ENCODE measurements at places on chromosomes 3 and 15. TPM values are rescaled to one million over a fixed set of nuclear protein-coding genes. Genes with fewer than 3 reads are reported as not detected.

The CHL1 gene
- total RNA-seq, result not detected

The ZKSCAN7 gene
- total RNA-seq, result 4.9 TPM

The VWA5B2 gene
- not detected for total RNA-seq

The CACNA1D gene
- total RNA-seq, result 1.2 TPM

The CNTN3 gene
- not detected for total RNA-seq

The SCN11A gene
- 0.14 TPM for total RNA-seq

The NR1I2 gene
- total RNA-seq, result not detected

The CEP70 gene
- 9.9 TPM for total RNA-seq

The ALPK3 gene
- total RNA-seq, result 0.67 TPM

The CLDN18 gene
- total RNA-seq, result not detected

The KBTBD13 gene
- not detected for total RNA-seq

The SNX33 gene
- total RNA-seq, result 2.6 TPM

The SLC22A13 gene
- total RNA-seq, result 1.8 TPM

The SRGAP3 gene
- total RNA-seq, result 0.33 TPM

DNA sequence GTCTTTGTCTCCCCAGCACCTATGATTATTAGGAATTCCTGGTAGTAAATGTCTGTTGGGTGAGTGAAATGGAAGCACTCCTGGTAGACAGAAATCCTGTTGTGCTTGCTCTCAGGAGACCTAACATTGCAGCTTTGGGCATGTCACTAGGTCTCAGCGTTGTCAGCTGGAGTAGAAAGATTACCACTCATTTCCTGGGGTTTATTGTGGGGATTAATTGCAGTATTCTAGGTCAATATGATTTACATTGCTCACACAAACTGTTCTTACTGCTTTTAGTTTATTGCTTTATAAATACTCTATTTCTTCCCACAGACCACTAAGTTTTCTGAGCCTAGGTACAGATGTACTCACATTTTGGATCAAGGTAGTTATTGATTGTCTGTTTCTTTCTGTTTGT is 5.1 kb downstream of the TSEN2 start:
- DNase-seq, result no peak

- DNase-seq, result no peak
Measured at GRCh38 chr15:72068856-72069255, 49.1 kb downstream of the MYO9A start.

- no peak for DNase-seq
Measured at GRCh38 chr15:64193971-64194370, 31.1 kb upstream of the PPIB start.

- DNase-seq, result no peak
Measured at GRCh38 chr3:45333549-45333948, 54.8 kb upstream of the LARS2 start.

GRCh38 chr15:39397883-39398282 is 183.0 kb upstream of the THBS1 start:
- no peak for DNase-seq

DNA sequence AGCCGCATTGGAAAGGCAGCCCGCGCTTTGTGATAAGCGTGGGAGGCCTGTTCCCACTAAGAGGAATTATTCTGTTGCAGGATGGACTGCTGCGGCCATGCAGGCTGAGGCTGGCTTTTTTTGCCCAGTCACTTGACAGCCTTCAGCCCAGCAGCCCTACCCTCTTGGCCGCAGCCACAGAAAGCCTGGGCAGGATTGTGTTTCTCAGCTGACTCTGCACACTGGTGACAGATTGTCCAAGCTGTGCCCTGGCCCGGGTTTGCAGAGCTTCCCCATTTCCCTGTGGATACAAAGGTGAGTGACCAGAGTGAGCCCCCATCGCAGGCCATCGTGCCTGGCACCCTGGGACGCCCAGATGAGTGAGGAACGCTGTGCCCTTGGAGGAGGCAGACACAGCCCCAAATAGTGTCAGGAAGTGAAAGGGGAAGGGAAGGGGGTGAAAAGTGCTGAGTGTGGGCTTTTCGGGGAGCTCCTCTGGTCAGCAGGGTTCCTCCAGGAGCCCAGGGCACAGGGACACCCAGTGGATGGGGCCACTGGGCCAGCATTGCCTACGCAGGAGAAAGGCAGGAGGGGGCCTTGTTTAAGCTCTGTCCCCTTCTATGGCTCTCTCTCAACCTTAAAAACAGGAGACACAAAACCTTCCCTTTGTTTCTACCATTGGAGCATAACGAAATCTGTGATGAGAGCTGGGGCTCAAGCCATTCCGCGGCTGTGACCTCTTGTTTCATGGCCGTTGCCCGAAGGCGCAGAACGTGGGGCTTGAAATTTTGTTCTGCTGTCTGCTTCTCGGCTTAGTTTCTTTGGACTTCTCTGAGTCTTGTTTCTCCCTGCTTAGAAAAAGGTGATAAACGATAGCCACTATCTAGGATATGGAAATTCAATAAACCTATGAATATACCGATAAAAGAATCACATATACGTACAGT is 91.5 kb upstream of the MEF2A start:
- DNase-seq, result no peak

DNA sequence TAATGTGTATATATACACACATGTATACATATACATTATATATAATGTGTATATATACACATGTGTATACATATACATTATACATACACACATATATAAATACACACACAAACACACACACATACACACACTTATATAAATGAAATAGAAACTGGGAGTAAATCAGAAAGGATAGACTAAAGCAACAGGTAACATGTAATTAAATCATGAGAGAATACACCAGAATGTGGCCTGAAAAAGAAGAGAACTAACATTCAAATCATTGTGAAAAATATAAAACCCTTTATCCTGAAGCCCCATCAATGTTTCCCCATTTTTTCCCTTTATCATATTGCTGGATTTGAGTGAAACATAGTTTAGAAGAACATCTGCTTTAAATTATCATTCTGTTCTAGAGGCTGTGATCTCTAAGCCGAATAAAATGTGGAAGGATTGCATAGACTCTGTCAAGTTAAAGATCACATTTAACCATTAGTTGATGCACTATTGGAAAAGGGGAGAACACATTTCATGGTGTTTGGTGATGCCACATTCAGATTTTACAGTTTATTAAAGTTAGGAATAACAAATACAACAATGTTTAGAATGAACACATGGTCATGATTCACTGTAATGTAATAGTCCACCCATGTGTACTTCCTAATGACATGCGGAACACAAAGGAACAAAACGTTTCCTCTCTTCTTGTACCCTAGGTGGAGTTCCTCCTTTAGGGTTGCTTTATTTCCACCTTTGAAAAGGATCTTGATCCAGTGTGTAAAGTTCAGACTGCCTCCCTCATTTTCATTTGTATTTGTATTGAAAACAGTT is 12.5 kb upstream of the THRB start:
- no peak for DNase-seq

DNA sequence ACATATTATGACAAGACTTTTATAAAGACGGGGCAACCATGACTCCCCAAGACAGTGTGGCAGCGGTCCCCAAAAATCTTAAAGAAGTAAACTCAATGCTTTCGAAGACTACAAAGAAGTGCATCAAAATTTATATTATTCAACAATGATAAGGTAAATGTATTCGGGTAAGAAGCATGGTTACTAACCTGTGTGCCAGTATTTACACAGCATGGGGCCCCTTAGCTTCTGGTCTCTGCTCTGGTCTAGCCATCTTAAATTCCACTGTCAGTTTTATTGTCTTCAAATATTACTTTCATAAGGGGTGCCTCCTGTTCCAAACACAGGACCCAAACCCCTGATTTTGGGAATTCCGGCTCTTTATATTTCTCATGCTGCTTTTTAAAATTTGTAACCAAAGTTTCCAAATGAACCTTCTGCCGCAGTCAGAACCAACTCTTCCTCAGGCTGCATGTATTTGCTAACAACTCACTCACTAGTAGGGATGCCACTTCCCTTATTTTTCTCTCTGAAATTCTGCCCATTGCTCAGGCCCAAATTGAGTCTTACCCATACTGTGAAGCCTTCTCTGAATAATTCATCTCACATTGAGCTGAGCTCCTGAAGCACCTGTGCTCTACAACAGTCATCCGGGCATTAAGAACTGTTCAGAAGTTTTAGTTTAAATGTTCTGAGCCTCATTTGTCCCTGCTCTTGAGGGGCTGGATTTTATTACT is 1.2 kb downstream of the TTC23 start:
- DNase-seq, result no peak

- DNase-seq, result no peak
Measured at GRCh38 chr15:66841953-66842681, 140.1 kb downstream of the SMAD6 start.

DNA sequence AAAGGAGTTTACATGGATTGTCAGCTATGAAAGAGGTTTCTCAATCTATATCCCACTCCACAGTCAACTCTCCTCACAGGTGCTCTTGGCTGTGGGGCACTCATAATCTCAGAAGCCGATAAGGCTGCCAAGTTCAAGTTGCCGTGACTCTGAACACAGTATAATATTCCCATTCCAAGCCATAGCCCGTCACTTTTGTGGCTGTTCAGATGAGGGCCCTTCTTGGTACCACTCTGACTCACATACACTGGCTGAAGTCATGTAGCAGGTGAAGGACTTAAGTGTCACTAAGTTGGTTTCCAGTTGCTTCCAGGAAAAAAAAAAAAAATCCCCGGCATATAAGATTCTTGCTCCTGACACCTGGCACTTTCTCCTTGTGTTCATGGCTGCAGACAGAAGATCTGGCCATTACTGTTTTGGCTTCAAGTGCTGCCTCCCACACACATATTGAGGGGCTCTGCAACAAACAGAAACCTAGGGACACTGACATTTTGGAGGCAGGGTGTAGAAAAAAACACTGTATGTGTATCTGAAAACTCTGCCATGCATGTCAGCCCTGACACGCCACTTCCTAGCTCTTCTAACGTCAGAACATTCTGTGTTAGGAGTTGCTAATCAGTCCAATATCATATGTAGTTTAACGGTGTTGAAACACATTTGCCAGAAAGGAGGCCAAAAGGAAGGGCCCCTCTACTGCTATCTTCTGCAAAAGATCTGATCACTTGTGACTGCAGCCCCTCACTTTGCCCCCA is 170.2 kb upstream of the ICE2 start:
- no peak for DNase-seq

DNA sequence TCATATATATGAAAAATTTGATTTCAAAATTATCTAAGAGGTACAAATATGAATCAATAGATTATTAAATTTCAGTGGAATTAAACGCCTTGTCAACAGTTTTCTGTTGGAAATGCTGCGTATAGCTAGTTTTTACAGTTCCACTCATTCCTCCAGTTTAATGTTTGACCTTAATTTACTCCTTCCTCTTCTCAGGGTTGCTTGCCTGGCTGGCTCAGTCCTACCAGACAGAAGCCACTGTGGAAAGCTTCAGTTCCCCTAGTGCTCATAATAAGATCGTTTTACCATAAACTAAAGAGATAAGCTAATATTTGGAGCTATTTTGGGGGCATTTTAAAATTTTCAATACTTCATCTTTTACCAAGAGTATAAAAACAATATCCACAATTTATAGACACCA is 22.8 kb downstream of the EMC7 start:
- no peak for DNase-seq

DNA sequence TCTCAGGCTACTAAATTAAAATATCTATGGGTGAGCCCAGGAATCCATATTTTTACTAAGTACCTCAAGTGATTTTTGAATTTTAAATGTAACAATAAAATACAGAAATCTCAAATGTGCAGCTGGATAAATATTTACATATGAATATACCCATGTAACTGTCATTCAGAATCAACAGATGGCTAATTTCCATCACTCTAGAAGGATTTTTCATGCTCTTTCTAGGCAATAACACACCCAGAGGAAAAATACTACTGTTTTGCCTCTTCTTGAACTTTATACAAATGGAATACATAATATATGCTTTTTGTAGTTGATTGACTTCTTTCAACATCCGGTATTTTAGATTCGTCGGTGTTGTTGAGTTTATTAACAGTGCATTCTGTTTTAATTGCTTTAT is 601.3 kb upstream of the NECTIN3 start:
- DNase-seq, result no peak

- no peak for DNase-seq
Measured at GRCh38 chr15:54502416-54503075, 524.3 kb downstream of the UNC13C start.

- DNase-seq, result no peak
Measured at GRCh38 chr15:71549697-71550096, 260.7 kb upstream of the NR2E3 start.

DNA sequence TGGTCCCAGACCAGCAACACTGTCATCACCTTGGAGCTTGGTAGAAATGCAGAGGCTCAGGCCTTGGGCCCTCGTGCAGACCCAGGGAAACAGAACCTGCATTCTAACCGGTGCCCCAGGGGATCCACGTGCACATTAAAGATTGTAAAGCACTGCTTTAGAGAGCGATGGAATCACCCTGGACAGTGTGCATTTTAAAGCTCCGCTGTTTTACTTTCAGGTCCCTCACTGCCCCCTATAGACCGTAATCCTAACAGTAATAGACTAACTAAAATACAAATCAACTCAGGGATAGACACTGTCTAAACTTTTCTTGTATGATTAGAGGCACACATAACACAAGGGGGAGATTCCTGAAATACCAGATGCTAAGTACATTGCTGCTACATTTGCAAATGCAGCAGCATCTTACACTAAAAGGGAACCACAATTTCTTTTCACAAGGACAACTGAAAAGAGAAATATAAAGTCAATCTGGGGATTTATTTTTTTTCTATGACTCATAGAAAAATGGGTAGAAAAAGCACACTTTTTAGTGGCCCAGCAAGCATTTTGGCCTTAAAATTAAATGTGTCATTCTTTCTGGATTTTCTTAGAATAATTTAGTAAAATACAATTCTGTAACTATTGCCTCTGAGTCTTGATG is 10.5 kb upstream of the SH3GL3 start:
- no peak for DNase-seq

- DNase-seq, result no peak
Measured at GRCh38 chr3:44061961-44062360, 179.7 kb upstream of the TOPAZ1 start.

- no peak for DNase-seq
Measured at GRCh38 chr3:103388214-103388613, 953.4 kb downstream of the ZPLD1 start.

- DNase-seq, result no peak
Measured at GRCh38 chr3:114005481-114005880, 50.8 kb downstream of the CCDC191 start.

DNA sequence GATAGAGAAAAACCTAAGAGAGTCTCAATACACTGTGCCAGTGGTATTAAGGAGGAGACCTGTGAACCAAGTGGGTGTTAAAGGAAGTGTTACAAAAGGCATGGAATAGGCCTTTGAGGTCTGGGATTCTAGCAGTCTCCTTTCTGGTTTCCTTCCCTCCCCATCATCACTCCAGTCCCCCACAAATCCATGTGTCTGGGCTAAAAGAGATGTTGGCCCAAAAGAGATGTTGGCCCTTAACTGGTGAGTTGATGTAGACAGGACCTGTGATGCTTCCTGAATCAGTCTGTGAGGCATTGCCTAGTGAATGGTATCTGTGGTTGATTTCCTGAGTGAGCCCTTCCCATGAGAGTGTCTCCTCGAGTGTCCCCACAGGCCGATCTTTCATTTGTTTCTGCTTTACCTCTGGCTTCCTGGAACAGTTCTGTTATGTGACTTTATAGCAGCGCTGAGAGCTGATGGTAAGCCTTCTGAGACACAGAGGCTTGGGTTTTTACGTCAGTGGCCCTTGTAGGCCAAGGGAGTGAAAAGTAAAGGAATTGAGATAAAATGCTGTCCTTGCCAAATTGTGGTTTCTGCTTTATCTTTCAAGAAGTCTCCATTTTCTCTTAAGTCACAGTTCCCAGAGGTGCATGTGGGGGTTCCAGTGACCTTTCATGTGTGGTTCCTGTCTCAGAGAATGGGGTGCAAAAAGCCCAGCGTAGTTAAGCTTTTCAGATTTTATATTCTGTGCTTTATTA is 87.8 kb downstream of the KLHL25 start:
- DNase-seq, result peak; percentile 67

GRCh38 chr3:175346573-175347356 is 487.6 kb downstream of the NAALADL2 start:
- no peak for DNase-seq

GRCh38 chr15:79724804-79725203 is 172.0 kb downstream of the MTHFS start:
- no peak for DNase-seq
